ENCODE measurements at places on chromosomes 16 and 17. TPM values are rescaled to one million over a fixed set of nuclear protein-coding genes. Genes with fewer than 3 reads are reported as not detected.

Gene LIMD2
- 4.3 TPM for total RNA-seq

Gene ADCY9
- total RNA-seq: 44.5 TPM

Gene P4HB
- total RNA-seq: 1,342 TPM

Gene TSC2
- total RNA-seq: 70.5 TPM

Gene WFIKKN2
- 0.15 TPM for total RNA-seq
